ENCODE measurements at places on chromosomes 1 and 21. TPM values are rescaled to one million over a fixed set of nuclear protein-coding genes. Genes with fewer than 3 reads are reported as not detected.

TSTD1 gene
- 43.3 TPM for total RNA-seq

HSD3B2 gene
- total RNA-seq: not detected

ETNK2 gene
- not detected for total RNA-seq

LINGO4 gene
- total RNA-seq: 0.07 TPM

SUSD4 gene
- not detected for total RNA-seq

PLXNA2 gene
- total RNA-seq: 0.02 TPM

SELP gene
- total RNA-seq: 0.13 TPM

TAS1R1 gene
- total RNA-seq: not detected

ATP6V1G3 gene
- total RNA-seq: not detected

TIE1 gene
- 0.64 TPM for total RNA-seq

PKNOX1 gene
- total RNA-seq: 25.1 TPM

CFHR1 gene
- total RNA-seq: not detected

HUNK gene
- total RNA-seq: 0.29 TPM

AIM2 gene
- total RNA-seq: 52.9 TPM

GRCh38 chr1:53409695-53410094 lies 49.5 kb upstream of the DMRTB1 start:
- no peak for DNase-seq

GRCh38 chr21:42781150-42781970 lies 98.0 kb downstream of the WDR4 start:
- no peak for DNase-seq

DNA sequence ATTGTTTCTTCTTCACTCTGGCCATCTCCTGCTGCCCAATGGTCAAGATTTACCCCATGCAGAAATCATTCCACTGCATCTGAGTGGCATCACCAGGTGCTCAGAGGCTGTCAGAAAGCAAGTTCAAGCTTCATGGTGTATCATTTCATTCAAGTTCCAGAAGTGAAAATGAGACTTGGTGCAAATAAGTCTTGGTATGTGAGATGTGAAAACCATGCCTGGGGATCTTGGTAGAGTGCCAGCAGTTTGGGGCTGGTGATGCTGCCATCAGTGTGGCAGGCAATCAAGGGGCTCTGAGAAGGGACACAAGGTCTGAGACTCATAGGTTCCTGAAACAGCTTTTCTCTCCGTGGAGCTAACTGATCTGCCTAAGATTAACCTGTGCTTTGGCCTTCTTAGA lies 52.0 kb downstream of the CD2 start:
- peak; percentile 40 for DNase-seq

GRCh38 chr1:9691108-9691445 lies 39.5 kb downstream of the PIK3CD start:
- DNase-seq: no peak

DNA sequence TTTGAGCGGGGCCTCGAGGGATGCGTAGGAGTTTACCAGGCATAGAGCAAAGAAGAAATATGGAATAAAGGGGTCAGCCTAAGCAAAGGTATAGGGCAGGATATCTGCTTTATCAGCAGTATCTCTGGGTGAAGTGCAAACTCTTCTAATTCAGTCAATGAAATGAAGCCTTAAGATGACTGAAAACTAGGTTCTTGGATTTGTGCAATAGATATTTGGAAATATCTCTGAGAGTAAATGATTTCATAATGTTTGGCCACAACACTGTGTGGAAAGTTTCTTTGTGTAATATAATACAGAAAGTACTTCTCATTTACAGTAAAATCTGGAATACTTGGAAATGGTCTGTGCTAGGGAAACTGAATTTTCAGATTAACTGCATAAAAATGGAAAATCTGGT lies 26.1 kb downstream of the KCNJ15 start:
- DNase-seq: no peak

DNA sequence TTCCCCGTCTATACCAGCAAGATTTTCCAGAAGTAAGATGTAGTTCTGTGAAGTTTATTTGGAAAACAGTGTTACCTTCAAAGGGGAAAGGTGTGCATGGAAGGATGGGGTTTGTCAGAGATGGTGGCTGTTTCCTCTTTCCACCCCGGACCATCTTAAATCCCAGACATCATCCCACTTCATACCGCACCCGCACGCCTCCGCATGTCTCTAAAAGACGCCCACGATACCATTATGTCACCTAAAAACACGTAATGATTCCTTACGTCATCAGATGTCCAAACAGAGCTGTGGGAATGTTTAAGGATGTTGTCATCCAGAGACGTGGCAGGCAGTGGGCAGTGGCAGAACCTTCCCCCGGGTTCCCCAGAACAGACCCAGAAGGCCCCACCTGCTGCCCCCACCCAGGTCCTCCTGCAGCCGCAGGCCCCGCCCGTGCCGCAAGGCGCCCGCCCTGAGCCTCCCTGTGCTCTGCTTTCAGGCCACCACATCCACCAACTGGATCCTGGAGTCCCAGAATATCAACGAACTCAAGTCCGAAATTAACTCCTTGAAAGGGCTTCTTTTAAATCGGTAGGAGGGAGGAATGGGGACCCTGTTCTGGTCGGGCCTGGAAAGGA lies 152.2 kb downstream of the PEX14 start:
- no peak for DNase-seq

- no peak for DNase-seq
These were observed 12.7 kb upstream of the IKBKE start for GRCh38 chr1:206457408-206458120.

- DNase-seq: no peak
These were observed 2.7 kb upstream of the PRKACB start for GRCh38 chr1:84141182-84142003.

- DNase-seq: no peak
These were observed 15.6 kb upstream of the TTC4 start for GRCh38 chr1:54699936-54700525.

GRCh38 chr1:184189361-184189760 lies 137.8 kb downstream of the TSEN15 start:
- no peak for DNase-seq

- DNase-seq: no peak
These were observed 15.4 kb downstream of the LIN9 start for GRCh38 chr1:226293553-226293920.

DNA sequence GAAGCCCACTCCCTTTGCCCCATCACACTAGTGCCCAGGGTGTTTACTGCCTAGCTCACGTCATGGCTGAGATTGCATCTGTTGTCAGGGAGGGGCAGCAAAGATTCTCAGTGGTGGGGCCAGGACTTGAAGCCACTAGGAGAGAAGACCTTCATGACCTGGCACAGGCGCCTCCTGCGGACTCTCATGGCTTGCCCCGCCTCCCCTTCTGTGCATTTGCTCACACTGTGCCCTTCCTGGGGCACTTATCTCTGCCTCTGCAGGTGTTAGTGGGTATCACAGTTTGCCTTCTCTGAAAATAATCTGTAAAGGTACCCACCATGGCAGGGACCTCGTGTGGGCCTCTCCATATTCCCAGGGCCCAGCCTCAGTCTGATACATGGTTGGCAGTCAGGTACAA lies 20.1 kb downstream of the PTPRU start:
- DNase-seq: no peak

DNA sequence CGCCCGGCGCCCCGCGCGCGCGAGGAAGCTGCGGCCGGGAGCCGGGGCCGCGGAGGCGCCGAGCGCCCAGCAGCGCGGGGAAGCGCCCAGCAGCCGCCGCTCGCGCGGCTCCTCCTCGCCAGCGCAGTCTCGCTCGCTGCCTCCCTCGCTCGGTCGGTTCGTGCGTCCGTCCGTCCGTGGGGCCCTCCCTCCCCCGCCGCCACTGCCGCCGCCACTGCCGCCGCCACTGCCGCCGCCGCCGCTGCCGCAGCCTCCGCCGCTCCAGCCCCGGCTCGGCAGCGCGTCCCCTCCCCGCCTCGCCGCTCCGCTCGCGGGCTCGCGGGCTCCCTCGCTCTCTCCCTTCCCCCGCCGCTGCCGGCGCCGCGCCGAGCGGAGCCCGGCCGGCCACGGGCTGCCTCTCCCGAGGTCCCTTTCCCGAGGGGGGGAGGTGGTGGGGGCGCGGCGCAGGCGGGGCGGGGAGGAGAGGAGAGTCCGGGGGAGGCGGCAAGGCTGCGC lies at the start of gene KCND3:
TSS of gene KCND3 (minus strand) at position 138 of the 495 bp plus-strand sequence.
- DNase-seq: no peak

- DNase-seq: no peak
These were observed 67.8 kb upstream of the POU3F1 start for GRCh38 chr1:38114241-38115026.

DNA sequence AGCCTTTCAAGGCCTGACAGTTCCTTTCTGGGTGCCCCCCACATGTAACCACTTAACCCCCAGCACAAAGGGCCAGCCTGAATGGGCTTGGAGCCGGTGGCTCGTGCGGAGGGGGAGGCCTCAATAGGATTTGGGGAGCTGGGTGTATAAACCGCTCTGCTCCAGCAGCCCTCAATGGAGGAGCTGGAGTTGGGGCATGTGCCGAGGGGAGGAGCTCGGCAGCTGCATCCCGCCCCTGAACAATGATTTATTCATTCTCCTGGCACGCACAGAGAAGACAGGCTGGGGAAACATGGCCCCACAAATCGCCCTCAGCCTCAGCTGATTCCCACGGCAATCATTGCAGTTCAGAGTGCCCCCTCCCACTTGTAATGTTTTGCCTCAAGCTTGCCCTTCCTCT lies 6.9 kb upstream of the C1orf216 start:
- DNase-seq: no peak

GRCh38 chr1:197392541-197392940 lies 124.5 kb downstream of the CRB1 start:
- no peak for DNase-seq

DNA sequence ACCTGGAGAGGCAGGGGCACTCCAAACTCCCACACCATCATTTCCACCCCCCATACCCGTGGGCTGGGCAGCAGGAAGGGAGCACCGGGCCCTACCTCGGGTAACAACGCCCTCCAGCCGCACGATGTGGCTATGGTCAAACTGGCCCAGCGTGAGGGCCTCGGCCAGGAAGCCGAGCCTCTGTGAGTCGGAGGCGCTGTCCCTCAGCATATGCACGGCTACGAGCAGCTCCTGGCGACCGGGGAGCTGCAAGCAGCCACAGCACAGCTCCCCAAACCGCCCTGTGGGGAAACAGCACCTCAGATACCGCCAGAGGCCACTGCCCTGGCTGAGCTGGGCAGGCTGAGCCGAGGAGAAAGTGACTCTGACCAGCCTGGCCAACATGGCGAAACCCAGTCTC lies 29.2 kb downstream of the CDCA8 start:
- DNase-seq: no peak

- no peak for DNase-seq
These were observed 391.9 kb downstream of the GPATCH2 start for GRCh38 chr1:217238945-217239344.

GRCh38 chr1:244552336-244552735 lies 91.3 kb downstream of the CATSPERE start:
- DNase-seq: no peak

DNA sequence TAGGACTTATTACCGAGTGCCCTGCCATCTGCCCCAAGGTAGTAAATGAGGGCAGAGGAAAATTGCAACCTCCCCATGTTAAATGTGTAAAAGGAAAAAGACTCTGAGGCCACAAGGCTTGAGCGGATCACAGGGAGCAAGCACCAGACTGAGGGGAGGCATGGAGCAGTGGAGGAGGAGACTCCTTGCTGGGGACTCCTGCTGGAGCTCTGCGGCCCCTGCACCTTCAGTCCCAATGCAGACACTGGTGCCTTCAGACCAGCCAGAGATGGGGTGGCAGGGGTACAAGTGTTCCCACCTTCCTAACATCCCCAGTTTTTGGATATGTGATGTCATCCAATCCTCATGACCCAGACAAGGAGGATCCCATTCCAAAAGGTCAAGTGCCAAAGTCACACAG lies 128.4 kb upstream of the NGF start:
- no peak for DNase-seq

DNA sequence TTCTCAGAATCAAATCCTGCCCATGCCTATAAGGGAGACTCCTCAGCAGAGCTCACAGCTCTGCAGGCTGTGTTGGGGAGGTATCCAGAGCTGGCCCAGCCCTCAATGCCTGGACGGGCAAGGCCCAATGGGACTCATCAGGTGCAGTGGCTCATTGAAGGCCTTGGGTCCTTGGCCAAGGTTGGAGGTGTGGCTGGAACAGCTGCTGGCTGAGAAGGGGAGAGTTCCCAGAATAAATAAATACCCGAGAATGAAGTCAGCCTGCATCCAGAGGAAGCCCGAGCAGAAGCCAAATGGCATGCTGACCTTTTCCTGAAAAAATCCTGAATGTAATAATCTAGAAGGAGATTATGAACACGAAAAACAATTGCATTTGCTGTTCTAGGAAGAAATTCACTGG lies 25.2 kb upstream of the IKBKE start:
- DNase-seq: no peak

DNA sequence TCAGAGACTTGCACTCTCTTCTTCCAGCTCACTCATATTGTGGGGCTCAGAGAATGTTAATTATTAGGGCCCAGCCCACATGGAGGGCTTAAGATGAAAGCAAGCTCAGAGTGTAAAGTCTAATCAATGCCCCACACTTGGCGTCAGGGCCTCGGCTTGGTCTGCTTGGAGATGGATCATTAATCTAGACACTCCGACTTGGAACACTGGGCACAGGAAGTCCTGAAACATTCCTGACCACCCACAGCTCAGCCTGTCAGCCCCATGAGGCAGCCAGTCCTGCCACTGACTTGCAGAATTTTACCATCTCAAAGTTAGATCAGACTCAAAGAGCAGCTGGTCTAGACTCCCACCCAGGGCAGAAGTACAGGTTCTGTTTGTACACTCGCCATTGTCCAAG lies 69.8 kb upstream of the TRABD2B start:
- no peak for DNase-seq

GRCh38 chr1:201937624-201938213 lies 8.6 kb downstream of the LMOD1 start:
- DNase-seq: no peak

DNA sequence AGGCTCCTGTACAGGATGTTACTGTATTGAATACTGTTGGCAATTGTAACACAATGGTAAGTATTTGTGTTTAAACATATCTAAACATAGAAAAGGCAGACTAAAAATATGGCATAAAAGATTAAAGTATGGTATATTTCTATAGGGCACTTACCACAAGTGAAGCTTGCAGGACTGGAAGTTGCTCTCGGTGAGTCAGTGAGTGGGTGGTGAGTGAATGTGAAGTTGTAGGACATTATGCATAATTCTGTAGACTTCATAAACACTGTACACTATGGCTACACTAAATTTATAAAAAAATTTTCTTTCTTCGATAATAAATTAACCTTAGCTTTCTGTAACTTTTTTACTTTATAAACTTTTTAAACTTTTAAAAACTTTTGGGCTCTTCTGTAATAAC lies 13.7 kb upstream of the TRIM62 start:
- DNase-seq: no peak

All from activated T-helper 1 cell treated with anti-CD3 and anti-CD28 coated beads, Interleukin-12 subunit alpha, Interleukin-12 subunit beta, Interleukin-2, Interleukin-4 antibody, amounts not matched to agents 30 ng/mL and 10 ng/mL and 1 ng/mL, durations not matched to agents 14 hours and 24 hours and 36 hours (primary cell).